ENCODE measurements at places on chromosomes 16 and 17.

DNA sequence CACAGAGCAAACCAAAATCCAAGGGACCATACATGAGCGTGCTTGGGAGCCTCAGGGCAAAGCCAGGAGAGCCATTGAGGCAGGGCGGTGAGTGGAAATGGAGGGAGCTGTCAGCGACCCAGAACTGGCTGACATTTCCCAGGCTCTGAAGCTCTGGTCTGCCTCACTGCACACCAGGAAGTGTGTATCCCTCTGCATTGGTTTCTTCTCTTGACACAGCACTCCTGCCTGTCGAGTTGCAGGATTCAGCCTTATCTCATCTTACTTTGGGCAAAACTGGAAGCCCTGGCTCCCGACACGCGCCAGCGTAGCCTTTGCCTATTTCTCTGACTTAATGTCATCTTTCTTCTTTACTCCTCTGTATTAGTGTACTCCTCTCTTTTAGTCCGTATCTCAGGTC lies 144.7 kb upstream of the HS3ST3A1 start:
- DNase-seq: no peak

DNA sequence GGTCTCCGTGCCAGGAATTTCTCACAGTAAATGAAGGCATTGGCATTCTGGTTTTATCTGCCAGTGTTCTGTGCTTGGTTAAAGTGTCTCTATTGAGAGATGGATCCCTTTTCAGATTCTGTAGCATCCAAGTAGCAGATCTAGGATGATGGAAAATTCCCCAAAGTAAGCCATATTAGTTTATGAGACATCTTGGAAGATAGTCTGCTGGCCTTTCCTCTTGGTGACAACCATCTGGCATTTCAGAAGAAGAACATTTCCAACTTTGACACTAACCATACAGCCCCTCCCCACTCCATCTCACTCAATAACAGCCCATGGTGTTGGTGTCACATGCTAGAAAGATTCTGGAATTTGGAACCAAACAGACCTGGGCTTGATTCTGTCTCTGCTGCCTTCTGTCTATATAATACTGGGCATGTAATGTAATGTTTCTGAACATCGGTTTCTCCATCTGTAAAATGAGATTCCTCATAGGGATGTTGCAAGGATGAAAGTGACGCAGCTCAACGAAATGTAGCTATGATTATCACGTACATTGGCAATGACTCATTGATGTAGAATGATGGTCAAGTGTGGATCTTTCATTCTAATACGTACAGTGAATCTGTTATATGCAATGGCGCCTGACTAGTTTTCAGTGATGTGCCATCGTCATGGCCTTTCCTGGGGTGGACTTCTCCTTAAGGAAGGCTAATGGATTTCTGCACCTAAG lies 32.6 kb upstream of the PIRT start:
- no peak for DNase-seq

DNA sequence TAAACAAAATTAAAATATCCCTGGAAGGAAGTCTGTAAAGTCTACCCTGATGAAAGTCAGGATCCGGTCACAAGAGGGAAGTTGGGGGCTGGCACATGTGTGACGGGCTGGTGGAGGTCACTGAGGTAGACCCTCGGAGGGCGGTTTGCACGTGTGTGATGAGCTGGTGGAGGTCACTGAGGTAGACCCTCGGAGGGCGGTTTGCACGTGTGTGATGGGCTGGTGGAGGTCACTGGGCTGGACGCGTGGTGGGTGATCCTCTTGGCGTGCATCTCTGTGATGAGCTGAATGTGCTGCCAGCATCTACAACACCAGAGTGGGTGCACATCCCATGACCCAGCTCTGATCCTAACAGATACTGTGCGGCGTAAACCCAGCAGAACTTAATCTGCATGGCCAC lies 43.7 kb upstream of the METRNL start:
- DNase-seq: no peak

GRCh38 chr17:8324132-8324531 lies 14.1 kb downstream of the ARHGEF15 start:
- no peak for DNase-seq

- no peak for DNase-seq
These were observed 92.3 kb downstream of the VPS53 start for GRCh38 chr17:622356-622755.

GRCh38 chr16:48287239-48287638 lies 39.9 kb upstream of the ABCC11 start:
- no peak for DNase-seq
